MCF 10A (cell line): ENCODE measurements at places on chromosomes 13 and 19. TPM values are rescaled to one million over a fixed set of nuclear protein-coding genes. Genes with fewer than 3 reads are reported as not detected.

DNA sequence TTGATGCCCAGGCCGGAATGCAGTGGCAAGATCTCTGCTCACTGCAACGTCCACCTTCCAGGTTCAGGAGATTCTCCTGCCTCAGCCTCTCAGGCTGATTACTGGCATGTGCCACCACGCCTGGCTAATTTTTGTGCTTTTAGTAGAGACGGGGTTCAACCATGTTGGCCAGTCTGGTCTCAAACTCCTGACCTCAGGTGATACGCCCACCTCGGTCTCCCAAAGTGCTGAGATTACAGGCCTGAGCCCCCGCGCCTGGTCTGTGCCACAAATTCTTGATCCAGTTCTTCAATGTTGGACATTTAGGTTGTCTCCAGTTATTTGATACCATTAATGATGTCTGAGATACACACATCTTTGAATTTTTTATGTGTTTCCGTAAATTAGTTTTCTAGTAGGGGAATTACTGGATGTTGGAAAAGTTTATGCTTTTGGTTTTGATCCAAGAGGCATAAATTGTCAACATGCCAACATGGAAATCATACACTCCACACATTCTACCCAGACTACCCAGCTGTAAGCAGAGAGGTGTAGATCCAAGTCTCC is 525 bp upstream of the COG3 start:
- DNase-seq, result no peak

GRCh38 chr13:98916403-98916802 is 61.5 kb downstream of the DOCK9 start:
- no peak for DNase-seq

GRCh38 chr13:99378985-99379733 is 72.0 kb upstream of the GPR183 start:
- no peak for DNase-seq

DNA sequence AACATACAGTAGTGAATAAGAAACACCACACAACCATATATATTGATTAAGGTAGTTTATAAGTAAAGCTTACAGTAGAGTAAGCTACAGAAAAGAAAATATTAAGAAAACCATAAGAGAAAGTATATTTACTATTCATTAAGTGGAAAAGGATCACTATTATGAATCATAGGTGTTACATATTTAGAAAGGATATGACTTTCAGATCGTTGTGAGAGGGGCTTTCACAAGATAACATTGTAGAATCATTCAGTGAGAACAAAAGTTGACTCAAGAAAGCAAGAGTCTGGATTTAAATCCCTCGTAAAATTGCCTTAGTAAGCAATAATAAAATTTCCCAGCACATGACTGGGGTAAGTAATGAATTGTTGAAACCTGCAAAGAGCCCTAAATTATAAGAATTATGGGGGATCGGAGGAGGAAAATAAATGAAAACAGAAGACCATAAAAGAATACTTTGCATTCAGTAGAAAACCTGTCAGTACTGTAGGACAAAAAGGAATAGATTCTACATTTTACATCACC is 6.0 kb downstream of the UFM1 start:
- DNase-seq, result no peak

DNA sequence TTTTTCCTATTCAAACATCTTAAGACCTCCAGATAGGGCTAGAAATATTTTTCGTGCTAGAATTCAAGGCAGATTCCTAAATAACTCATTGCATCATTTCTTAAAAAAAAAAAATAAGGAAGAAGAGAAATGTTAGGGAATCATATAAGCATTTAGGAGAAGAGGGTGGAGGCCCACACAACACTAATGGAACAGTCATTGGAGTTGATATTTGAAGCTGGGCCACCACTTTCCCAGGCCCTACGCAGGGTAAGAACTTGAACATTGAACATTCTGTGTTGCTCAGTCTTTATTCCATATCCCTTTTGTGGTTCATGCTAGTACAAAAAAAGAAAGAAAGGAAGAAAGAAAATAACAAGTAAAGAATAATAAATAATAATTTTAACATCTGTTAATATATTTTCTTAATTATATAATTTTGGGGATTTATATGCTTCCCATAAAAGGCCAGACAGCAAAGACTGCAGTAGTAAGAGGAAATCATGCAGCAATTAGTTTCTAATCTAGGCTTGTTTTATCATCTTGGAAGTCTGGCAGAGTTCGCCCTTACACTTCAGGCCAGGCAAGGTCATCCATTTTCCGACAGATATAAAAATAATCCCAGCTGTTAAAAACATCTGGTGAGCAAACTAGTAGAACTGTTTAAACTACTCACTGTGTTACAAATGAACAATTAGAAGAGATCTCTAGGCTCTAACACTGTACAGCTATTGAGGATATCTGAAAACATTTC is 127.7 kb downstream of the FRY start:
- no peak for DNase-seq

ATXN8OS gene
- total RNA-seq, result not detected in 2 replicates

ZNF544 gene
- 39.4 and 42.3 TPM in 2 replicates for total RNA-seq

NKG7 gene
- not detected in 2 replicates for total RNA-seq
